ENCODE measurements at places on chromosomes 3 and 15.

DNA sequence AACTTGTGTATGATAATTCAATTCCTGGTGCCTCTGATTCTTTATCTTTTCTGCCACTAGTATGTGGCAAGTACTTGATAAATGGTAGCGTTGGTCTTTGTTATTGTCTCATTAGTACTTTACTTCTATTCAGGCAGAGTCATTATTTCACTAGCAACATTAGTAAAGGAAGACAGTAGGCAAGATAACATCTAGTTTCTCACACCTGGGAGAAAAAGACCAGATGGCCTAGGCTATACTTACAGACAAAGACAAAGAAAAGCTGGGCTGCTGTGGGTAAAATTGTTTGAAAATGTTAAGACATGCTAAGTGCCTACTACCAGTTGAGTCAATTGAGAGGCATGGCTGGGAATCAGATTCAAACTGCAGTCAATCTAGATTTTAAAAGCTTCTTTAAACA is 198.7 kb upstream of the CMC1 start:
- DNase-seq: no peak

DNA sequence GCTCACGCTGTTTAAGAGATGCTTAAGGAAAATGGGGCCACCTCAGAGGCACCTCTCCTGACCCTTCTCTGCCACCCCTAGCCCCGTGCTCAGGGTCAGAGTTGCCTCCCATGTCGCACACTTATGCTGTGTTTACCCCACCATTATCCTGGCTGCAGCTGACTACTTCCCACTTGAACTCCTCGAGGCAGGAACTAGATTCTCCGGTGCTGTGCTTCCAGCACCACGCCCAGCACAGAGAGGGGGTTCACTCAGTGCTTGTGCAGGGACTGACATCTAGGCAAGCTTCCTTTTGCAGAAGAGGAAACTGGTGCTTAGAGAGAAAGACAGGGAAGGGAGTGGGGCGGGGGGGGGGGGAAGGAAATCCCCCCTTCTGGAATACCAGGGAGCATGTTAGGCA is 340.1 kb downstream of the RORA start:
- no peak for DNase-seq

DNA sequence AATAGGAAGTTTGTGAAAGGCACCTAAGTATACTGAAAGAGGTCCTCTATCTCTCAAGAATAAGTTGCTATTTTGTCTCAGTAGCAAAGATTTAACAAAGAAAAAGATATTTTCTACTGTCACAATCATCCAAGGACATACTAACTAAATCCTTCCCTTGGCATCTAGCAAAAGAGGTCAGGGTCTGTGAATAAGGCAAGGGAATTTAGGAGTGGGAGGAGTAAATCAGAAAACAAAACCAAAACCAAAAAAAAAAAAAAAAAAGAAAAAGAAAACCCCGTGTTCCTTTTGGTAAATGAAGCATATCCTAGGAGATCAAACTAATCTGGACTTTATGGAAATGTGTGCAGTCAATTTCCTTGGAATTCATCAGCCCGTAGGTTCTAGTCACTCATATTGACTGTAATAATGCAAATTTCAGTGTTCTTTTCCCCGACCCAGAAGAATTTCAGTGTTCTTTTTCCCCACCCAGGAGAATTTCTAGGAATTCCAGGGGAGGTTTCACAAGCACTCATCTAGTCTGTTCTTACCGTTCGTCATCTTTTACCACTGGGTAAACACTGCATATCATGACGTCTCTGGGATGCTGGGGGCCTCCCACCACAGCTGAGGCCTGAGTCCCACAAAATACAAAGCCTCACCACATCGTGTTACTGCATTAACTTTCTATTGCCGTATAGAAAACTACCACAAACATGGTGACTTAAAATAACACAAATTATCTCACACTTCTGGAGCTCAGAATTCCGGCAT is 113.8 kb upstream of the CCDC54 start:
- DNase-seq: no peak

DNA sequence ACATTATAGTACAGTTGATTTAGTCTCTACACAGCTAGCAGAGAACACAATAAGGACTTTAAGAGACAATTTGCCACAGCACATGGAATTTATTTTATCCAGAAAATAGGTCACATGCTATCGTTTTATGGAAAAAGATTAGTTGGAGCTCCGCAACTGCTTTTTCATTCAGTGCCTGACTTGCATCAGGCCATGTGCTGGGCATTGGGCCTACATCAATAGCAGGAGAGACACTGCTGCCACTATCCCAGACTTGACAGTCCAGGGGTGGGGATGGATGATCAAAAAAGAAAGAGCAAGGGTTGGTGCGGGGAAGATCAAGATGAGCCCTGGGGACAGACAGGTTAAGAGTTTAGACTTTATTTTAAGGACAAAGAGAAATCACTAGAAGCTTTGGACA is 75.2 kb upstream of the C3orf80 start:
- DNase-seq: no peak

DNA sequence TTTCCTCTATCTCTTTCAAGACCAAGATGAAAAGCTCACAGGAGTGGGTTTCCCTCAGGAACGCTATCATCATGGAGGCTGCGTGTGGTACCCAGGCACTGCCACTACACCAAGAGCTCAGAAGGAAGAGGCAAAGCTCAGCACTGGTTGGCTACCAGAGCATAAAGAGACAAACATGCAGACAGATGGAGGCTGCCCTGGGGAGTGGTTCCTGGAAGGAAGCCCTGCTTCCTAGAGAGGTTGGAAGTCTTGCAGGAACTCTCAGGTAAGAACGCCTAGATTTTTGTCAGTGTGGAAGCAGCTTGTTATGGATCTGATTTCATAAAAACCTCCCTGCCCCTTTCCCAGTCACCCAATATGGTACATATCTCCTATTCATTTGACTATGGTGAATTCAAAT is 49.9 kb upstream of the ADCY5 start:
- no peak for DNase-seq

DNA sequence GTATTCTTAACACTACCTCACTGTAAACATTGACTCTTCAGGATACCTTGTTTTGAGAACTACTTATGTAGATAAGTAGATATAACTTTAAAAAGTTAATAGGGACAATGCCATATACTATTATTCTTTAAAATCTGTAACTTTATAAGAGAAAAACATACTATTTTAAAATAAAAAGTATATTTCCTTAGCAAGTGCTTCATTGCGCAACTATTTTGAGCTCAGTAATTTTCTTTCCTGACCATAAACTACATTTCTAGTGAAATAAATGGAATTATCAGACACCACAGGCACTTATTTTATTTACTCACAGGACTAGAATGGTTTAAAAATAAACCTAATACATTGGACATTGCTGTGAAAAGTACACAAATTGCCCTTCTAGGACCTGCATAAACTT is 764.4 kb upstream of the LMCD1 start:
- DNase-seq: no peak

DNA sequence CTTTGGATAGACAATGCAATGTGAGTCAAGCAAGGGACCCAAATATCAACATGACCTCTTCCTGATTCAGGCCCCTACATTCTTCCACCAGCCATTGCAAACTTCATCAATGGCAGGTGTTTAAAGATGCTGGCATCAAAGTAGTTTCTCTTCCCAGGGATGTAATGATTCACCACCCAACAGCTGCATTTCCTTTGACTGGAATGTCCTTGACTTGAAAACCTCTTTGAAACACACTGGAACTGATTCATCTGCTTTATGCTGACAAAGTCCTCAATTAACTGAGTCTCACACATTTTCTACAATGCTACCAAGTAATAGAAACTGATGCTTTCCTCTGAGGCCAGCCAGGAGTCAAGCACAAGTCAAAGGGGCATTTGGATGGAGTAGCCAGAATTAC is 385.5 kb downstream of the GBE1 start:
- DNase-seq: no peak

DNA sequence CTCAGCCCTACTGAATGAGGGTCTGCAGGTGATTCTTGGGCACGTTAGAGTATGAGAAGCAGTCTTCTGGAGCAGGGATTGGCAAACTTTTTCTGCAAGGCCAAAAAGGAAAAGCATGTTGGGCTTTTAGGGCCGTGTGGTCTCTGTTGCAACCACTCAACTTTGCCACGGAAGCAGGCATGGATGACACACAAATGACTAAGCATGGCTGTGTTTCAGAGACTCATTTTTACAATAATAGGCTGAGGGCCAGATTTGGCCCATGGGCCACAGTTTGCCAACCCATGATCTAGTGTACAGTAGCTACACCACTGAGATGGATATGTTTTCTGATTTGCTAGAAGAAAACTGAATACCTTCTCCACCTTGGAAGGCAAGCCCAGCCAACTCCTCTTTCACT is 66.1 kb upstream of the PRICKLE2 start:
- no peak for DNase-seq

DNA sequence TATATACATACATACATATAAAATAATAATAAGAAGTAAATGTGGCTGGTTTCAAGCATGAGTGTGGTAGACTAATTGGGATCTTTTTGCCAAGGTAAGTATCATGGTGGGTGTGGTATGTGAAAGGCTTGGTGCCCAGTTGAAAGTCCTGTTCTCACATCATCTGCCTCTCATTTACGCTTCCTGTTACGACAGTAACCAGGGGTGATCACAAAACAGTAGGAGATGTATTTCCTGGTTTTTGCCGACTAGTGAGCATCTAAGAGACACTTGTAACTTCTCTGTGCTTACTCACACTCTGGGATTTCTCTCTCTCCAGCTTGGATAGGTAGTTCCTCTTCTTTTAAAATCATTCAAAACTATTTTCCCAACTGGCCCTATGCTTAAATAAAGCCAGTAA is 1028.3 kb upstream of the NR2F2 start:
- no peak for DNase-seq

DNA sequence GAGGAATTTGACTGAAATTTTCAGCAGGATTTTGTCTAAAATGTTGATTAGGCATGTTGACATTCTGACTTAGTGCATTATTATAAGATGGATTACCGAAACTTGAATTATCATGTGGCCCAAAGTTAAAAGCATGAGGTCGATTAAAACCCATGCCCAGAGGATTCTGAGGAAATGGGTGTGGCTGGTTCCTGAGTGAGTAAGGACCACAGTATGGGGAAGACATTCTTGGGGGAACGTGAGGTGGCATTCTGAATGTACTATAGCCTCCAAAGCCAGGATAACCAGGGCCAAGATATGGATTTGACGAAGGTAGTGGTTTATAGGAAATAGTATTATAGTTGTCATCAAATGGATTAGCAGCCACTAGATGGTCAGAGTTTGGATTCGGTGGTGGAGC is 38.7 kb upstream of the DNAAF4 start:
- DNase-seq: no peak

DNA sequence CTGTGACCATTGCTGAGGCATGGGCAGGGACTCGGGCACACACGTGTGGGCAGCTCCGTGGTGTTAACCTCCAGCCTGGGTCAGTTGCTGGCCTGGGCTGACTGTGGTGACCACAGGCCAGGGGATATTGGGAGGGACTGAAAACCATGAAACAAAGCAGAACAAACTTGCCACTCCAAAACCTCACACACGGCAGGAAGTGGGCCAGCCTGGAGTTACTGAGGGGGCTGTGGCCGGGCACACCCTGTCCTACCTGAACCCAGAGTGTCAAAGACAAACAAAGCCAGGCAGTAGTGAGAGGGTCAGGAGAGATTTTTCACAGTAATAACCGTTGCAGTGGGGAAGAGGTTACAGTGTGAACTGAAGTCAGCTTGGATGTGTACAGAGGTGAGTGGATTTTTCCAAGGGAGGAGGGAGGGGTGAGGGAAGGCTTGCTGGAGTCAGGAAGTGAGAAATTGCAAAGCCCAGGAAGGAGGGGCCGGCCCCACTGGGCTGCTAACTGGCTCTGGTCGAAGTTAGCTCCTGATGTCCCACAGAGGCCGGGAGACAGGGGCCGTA is 40.0 kb upstream of the ATP10A start:
- DNase-seq: no peak

- no peak for DNase-seq
Measured at GRCh38 chr15:101296418-101297405, 1.7 kb upstream of the SNRPA1 start.

DNA sequence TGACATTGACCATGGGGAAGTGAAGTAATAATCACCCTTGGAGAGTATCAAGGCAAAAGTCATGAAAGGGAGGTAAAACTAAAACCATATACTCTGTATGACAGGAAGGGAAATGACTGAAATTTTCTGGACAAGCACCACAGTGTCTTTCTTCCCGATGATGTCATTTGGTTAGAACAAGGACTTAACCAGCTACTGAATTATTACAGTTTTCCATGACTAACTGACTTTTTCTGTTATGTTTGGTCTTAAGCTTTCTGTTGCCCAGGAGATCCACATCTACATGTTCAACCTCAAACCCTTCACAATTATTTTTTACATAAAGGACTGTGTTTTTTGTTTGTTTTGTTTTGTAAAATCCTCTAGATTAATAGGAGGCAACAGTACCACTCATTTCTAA is 191.9 kb upstream of the IL12A start:
- no peak for DNase-seq

Measured in left forelimb (tissue), 1 donor.